ENCODE measurements at places on chromosomes 1 and 21. TPM values are rescaled to one million over a fixed set of nuclear protein-coding genes. Genes with fewer than 3 reads are reported as not detected.
A peak's percentile ranks its signal among the peaks of the same experiment; 100 is the strongest.

DNA sequence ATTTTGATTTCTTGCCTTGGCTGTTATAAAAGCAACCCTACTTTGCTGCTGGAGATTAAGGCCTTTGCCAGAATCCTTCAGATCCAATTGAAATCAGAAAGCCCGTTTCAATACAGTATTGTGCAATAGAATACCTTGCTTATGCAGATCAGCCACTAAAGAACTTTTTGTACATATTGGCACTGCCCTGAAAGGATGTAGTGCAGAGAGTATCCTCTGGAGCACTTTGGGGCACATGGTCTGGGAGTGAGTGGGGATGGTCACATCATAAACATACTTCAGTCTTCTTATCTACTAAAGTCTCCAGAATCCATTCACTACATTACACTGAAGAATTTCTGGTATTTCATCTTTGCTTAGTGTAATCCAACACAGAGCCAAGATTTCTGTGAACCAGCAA, 189.0 kb downstream of the CENPF start:
- no peak for DNase-seq

GRCh38 chr1:15932612-15933011, 43.3 kb downstream of the ZBTB17 start:
- no peak for DNase-seq

- DNase-seq: peak; percentile 54
These were observed 2.4 kb downstream of the NHLH2 start for GRCh38 chr1:115838431-115839028.

GRCh38 chr1:203555076-203555475, 61.1 kb downstream of the OPTC start:
- no peak for DNase-seq

GRCh38 chr1:221983444-221983843, 241.6 kb upstream of the DUSP10 start:
- DNase-seq: no peak

DNA sequence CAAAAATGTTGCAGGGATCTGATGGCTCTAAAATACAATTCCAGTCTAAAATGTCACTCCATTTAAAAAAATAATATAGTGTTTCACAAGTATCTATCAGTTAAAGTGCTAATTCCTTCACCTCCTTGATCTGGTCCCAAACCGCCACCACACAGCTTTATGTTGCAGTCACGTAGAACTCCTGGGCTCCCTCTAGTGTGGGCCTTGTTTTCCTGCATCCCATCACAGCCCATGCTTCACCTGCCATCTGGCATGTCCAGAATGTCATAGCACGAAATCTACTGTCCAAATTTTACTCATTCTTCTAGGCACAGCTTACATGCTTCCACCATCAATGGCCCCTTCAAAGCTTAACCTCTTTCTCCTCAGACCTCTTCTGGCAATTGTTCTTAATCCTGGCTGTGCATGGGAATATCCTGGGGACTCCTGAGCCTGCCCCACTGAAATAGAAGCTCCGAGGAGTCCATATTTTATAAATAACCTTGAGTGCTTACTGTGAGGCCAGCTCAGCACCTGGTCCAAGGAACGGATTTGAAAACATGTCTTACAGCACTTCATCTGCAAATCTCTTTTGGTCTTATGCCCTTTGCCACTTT, 15.5 kb downstream of the FYB2 start:
- no peak for DNase-seq

GRCh38 chr1:170218257-170218650, 72.5 kb downstream of the NTMT2 start:
- no peak for DNase-seq

GRCh38 chr1:113890816-113891215, 3.4 kb upstream of the BCL2L15 start:
- no peak for DNase-seq

DNA sequence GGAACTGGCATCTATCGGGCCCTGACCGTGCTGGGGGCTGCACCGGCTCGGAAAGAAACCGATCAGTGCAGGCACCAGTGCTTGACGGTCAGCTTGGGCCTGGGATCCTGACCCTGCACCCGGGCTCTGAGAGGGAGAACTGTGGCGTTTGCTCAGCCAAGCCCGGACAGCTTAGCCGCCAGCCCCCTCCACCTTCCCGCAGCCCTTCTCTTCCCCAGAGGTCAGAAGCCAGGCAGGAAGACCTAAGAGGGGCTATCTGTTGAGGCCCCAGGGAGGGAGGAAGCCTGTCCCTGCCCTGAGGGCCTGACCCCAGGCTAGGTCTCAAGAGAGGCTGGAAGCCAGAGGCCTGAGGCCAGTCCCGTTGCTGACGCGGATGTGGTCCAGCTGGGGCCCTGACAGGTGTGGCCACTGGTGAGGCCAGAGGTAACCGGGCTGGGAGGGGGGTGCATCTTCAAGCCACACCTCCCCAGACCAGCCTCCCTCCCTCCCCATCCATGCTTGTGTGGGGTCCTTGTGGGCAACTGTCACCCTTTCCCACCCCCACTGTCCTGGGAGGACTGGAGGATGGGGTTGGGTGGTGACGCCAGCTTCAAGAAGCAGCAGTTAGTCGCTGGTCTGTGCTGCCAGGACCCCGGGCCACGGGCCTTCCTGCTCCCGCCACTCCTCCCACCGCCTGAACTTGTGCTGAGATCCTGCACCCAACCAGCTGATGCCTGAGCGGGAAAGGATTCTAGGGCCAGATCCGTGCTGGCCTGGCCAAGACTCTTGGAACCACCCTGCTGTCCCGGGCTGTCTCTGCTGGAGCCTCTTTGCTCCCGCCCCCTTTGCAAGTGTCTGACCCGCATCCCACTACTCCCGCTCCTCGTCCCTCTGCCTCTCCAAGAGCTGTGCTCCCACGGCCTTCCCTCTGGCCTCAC, 2.6 kb upstream of the DVL1 start:
- no peak for DNase-seq

DNA sequence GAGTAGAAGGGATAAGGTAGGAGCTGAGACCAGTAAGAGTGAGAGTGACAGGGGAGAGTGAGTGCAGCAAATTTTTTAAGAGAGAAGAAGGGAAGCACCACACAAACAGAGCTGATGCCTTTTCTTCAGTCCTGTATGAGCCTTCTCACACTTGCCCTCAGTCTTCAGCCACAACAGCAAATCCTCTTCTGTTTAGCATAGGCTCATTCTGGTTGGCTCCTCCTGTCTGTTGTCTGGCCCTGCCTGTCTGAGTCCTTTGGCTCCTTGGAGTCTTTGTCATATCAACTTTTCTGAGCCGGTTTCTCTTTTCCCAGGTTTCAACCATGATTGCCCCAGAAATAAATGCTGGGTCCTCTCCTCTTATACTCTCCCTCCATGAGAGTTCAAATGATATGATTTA, 12.7 kb upstream of the CASQ1 start:
- no peak for DNase-seq

DNA sequence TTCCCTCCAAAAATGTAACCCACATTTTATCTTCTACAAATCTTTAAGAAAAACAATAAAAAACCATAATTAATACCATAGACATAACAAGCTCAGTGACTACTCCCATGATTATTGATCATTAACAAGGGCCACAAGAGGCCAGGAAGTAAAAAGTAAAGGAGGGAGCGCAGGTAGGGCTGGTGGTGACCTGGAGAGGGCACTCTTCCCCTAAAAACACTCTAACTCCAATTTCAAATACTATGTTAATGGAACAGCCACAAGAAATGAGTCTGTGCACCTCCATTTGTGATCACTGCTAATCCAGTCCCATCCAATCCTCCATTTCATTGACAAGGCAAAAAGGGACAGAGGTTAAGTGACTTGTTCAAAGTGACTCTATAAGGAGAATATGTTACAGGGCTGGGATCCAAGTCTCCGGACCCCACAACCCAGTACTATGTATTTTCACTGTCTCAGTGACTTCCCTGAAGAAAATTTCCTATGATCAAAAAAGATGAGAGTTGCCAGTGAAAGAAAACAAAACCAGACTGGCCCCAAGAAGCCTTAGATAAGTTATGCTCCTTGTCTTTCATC, 41.2 kb upstream of the CFAP298 start:
- peak; percentile 79 for DNase-seq

DNA sequence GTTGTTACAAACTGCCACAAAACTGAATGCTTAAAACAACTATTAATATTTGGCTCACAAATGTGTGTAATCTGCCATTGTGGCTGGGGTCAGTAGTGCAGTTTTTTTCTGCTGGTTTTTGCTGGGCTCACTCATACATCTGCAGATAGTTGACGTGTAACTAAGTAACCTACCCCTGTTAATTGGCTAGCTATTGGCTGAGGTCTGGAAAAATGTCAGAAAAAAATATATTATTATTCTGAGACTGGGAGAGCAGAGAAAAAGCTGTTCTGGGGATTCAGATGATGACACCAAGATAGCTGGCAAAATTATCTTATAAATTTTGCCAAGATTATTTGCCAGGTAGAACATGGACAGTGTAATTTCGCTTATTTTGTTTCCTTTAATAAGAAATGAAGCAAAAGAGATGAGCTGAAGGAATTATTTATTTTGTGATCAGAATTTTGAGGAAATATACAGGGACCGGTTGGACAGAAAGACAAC, 616.1 kb upstream of the ADAMTS5 start:
- no peak for DNase-seq

DNA sequence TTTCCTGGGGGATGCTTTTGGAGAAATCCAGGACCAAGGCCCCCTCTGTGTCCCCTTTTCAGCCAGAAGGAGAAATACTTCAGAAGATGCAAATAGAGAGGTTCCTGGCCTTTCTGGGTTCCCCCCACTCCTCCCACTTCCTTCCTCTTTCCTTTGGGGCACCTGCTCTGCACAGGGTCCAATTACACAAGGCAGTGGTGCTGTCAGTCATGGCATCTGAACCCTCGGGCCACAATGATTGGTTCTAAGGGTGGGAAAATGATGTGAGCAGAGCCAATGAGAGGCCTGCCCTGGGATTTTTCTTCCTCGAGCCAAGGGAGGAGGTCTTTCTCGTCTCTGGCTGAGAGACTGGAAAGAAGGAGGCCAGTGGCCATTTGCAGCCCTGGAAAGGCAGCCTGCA, 282.2 kb downstream of the NPHP4 start:
- no peak for DNase-seq

DNA sequence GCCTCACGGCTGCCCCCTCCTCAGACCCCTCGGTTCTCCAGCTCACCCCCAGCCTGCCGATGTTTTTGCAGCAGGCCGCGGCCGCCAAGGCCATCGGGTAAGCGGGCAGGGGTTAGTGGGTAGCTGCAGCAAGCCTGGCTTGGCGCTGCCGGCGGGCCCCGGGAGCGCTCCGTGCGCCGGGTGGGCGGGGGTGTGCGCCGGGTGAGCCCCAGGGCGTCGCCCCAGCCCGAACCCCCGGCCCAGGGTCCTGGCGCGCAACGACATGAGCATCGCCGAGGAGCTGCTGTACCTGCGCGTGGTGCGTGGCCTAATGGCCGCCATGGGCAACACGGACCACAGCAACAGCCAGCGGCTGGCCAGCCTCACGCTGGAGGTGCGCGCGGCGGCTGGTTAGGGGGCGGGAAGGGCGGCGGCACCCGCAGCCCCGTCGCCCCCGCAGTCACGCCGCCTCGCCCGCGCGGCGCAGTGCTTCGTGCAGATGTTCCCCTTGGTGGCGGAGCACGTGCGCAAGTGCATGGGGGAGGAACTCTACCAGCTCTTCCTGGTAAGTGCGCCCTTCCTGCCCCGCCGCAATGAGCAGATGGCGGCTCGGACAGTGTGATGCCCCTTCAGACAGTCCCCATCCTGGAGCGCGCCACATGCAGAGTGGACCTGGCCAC, 6.5 kb downstream of the RNU5D-1 start:
- no peak for DNase-seq

GRCh38 chr1:1421907-1422464, 910 bp upstream of the ANKRD65 start:
- no peak for DNase-seq

DNA sequence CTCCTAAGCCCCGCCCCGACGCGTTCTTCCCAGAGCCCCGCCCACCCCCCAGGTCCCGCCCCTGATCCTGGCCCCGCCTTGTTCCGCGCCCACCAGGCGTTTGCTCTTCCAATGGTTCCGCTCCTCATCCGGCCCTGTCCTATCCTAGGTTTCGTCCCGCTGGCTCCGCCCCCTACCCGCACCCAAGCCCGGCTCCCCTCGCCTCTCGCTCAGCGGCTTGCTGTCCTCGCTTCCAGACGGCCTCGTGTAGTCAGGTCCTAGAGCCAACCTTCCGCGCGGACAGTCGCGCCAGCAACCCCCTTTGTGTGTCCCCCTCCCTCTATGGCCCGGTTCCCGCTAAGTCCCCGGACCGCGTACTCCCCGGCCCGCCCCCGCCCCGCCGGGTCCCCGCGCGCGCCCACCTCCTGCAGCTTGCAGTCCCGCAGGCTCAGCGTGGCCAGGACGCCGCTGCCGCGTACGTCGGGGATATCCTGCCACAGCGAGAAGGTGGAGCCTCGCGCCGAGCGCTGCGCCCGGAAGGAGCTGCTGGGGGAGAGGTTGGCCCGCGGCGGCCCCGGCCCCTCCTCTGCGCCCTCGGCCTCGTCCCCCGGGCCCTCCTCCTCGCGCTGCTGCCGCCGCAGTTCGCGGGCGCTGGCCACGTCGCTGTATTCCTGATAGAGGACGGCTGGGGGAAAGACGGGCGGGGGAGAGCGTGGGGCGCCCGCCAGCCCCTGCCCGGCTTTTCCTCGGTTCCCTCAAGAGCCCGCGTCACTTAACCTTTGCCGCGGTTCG, 5.7 kb downstream of the ARHGEF19 start:
- peak; percentile 98 for DNase-seq

DNA sequence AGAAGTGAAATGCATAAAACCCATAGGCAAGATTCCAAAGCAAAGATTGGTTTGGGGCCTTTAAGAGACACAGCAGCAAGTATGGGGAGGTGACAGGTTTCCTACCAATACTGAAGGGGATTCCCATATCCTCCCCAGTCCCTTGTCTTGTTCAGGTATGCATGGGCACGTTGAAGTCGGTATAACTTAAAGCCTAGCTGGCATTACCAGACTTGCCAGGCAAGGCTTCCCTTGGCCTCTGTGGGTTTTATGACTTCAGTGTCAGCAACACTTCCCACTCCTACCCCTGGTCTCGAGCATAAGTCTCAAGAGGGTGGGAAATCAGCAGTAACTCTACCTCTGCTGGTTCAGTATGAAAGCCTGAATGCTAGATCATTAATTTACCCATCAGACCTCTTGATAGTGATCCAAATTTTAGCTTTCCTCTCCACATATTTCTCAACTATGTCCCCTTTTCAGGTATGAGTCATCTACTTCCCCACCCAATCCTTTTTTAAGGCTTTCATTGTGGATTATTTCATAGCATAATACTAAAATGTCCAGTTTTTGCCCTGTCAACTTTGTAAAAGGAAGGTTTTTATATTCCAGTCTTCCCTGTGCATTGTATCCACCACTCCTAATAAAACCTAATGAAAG, 6.8 kb downstream of the CYP4X1 start:
- DNase-seq: no peak

ATP6V1G3 gene
- not detected for total RNA-seq

Data from activated CD4-positive, alpha-beta T cell treated with anti-CD3 and anti-CD28 coated beads, Interleukin-2, amount 10 ng/mL, durations not matched to agents 24 days and 14 days (primary cell).